ENCODE measurements at places on chromosomes 7 and 10.

DNA sequence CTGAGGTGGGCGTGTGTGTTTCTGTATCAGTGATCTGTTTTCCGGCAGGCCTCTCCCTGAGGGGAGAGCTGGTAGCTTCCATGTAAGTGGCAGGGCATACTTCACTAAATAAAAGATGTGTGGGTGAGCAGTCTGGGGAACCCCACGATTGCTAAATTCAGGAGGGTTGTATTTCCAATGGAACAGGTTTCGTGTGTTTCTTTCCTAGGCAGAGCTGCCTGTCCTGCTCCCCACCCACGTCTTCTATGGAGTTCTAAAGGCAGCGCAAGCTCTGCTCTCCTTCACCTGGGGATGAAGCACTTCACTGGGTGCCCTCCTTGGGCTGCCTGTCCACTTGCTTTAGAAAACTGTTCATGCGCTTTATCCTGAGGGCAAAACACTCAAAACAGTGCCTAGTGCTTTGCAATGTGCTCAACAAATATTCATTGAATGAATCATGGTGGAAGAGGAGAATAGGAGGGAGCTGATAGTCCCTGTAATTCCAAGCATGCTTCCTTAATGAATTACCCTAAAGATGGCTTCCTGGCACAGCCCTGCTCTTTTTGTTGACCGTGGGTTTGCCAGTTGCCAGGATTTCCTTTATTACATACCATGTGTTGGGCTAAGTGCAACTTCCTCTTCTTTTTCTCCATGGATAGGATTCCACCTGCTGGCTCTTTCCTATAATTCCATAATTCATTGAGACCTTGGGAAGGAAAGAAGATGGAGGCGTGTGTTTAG is 50.6 kb upstream of the SRPK2 start:
- peak; percentile 63 for DNase-seq

GRCh38 chr7:132871419-132871818 is 210.5 kb downstream of the CHCHD3 start:
- DNase-seq, result no peak

DNA sequence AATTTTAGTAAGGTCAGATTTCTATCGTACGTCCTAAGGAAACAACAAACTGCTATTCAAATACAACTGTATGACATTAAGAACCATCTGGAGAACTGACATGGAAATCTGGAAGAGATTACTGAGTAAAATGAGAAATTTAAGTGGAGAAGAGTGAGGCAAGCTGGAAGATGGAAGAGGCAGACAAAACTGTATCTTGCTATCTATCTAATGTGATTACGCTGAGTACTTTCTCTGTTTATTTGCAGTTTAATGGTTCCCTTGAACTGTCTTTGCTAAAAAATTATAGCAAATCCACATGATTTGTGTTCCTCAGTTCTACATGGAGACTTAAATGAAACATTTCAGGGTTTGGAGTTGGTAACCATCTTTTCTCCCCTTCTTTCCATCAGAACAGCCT is 927.1 kb upstream of the MBL2 start:
- no peak for DNase-seq

GRCh38 chr7:137269240-137269639 is 74.3 kb downstream of the PTN start:
- no peak for DNase-seq

GRCh38 chr7:41060796-41061195 is 642.1 kb downstream of the INHBA start:
- no peak for DNase-seq

DNA sequence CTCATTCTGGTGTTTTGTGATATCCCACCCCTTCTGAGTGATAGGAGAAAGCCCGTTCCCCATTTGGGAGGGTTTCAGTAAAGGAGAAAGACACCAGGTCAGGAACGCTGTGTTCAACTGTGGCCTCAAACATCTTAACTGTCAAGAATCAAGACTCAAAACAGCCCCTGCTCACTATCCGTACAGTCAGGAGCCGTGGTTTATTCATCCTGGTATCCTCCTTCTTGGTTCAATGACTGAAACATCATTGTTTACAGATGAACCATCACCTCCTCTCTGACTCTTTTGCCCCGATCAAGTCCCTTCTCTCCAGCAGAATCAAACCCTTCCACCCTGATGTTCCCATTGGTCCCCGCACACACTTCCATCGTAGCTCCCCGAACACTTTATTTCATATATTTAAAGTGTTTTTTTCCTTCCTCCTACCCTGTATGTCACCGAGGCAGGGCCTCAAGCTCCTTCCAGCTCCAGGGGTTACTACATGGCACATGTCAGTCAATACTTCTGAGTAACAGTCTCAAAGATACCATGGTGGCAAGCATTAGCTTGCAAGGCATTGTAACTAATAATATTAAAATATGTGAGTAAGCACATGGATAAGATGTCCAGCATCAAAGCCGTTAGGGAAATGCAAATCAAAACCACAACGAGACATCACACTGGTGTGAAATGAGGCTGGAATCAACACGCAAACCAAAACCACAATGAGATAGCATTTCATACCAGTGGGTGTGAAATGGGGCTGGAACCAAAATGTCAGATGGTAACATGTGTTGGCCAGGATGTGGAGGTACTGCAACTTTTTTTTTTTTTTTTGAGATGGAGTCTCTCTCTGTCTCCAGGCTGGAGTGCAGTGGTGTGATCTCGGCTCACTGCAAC is 124.7 kb upstream of the C1QL3 start:
- DNase-seq, result no peak

GRCh38 chr7:39130857-39131526 is 153.3 kb downstream of the POU6F2 start:
- no peak for DNase-seq

- DNase-seq, result no peak
Observed at GRCh38 chr7:17159500-17160037, 138.9 kb upstream of the AHR start.

GRCh38 chr7:6160191-6160623 is 112.2 kb downstream of the CYTH3 start:
- peak; percentile 82 for DNase-seq

- no peak for DNase-seq
Observed at GRCh38 chr7:40177071-40177470, 42.3 kb downstream of the SUGCT start.

DNA sequence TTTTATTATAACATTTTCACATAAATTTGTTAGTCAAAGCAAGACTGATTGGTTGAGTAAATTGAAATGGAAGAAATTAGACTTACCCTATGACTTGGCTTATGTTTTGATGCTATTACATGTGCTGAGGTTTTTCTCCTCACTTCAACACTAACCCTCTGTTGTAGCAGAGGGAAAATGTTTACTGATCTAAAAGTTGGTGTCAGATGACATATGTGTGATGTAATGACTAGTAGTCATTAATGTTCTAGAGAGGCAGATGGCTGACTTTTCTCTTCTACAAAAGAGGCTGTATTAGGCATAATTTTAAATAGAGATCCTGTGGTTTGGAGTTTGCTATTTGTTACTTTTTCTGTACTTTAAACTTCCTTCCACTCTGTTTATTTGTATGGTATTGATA is 266.0 kb downstream of the BBS9 start:
- no peak for DNase-seq

Measured in ELF-1 (cell line).